Inflammatory macrophage treated with lipopolysaccharide for 4 hours (primary cell): ENCODE measurements at places on chromosomes 3 and 15.

DNA sequence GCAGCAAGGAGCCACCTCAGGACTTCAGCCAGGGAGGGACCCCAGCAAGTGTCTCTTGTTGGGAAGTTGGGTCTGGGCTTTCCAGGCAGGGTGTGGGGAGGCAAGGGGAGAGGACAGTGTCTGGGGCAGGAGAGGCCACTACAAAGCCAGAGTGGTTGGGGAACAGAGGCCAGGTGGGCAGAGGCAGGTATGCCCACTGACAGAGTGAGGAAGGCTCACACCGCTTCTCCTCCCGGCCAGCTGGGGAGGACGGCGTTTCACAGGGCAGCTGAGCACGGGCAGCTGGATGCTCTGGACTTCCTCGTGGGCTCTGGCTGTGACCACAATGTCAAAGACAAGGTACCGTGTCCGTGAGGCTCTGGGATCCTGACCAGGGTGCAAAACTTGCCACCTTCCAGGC is 15.0 kb downstream of the ANKDD1A start:
- no peak for DNase-seq

- no peak for DNase-seq
Measured at GRCh38 chr15:65115086-65115485, at the start of gene UBAP1L. Gene UBAP1L, minus strand, starts transcription at chr15:65115200. Its CDS starts 8,985 bp downstream, at chr15:65106215.

GRCh38 chr3:159634483-159634882 is 354.2 kb upstream of the IL12A start:
- DNase-seq, result no peak

- DNase-seq, result no peak
Measured at GRCh38 chr3:37957539-37957936, 33.0 kb upstream of the VILL start.

- DNase-seq, result no peak
Measured at GRCh38 chr3:35617370-35617769, 22.0 kb upstream of the ARPP21 start.

- DNase-seq, result no peak
Measured at GRCh38 chr3:13927295-13927694, 47.4 kb upstream of the WNT7A start.

DNA sequence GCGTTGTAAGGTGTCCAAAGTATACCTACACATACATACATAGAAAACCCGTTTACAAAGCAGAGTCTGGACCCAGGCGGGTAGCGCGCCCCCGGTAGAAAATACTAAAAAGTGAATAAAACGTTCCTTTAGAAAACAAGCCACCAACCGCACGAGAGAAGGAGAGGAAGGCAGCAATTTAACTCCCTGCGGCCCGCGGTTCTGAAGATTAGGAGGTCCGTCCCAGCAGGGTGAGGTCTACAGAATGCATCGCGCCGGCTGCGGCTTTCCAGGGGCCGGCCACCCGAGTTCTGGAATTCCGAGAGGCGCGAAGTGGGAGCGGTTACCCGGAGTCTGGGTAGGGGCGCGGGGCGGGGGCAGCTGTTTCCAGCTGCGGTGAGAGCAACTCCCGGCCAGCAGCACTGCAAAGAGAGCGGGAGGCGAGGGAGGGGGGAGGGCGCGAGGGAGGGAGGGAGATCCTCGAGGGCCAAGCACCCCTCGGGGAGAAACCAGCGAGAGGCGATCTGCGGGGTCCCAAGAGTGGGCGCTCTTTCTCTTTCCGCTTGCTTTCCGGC is 318.6 kb downstream of the FGF12 start:
- no peak for DNase-seq

- DNase-seq, result no peak
Measured at GRCh38 chr15:71414853-71415252, 299.6 kb downstream of the THSD4 start.

- DNase-seq, result no peak
Measured at GRCh38 chr3:150635076-150635475, 32.0 kb downstream of the SELENOT start.

GRCh38 chr15:88476635-88477060 is 9.1 kb downstream of the MRPS11 start:
- DNase-seq, result peak; percentile 17

GRCh38 chr3:119140466-119140865 is 5.5 kb upstream of the TEX55 start:
- no peak for DNase-seq

- no peak for DNase-seq
Measured at GRCh38 chr3:54936561-54936960, 8.7 kb upstream of the LRTM1 start.

- DNase-seq, result peak; percentile 66
Measured at GRCh38 chr15:69475769-69476358, 23.2 kb downstream of the RPLP1 start.

DNA sequence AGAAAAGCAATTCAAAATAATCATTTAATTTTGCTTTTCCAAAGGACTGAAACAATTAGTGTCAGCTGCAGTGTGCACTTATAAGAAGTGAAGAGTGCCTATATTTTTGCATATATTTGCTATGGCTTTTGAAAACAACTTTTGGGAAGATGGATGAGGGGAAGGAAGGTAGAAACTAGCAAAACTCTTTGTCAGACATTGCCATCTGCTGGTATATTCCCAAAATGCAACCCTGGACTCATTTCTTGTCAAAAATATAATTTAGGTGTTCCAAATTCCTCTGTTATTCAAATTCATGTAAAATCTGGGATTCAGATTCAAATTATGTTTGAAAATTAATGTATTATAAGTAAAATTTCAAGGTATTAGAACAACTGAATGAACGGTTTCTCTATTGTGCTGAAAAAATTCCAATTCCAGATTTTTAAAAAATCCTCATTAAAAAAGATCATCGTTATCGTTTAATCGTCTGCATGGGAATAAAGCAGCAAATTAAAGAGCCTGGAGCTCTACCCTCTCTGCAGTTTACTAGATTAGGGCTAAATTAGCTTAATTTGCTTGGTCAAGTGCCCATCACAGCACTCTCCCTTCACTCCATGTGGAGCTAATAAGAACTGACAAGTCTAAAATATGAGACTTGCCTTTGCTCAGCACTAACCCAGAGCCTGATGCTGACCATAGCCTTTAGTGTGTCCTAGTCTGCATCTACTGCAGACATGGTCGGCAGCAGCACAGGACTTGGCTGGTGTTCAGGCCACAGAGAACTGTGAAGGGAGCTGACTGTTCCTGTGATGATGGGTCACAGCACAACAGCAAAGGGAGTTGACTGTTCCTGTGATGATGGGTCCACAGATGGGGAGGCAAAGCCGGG is 67.9 kb upstream of the MITF start:
- peak; percentile 66 for DNase-seq
